ENCODE measurements at places on chromosomes 4 and X.

- no peak for DNase-seq
Measured at GRCh38 chr4:186765673-186766546, 42.3 kb upstream of the FAT1 start.

- DNase-seq = no peak
Measured at GRCh38 chr4:158869001-158869400, 100.2 kb downstream of the FNIP2 start.

DNA sequence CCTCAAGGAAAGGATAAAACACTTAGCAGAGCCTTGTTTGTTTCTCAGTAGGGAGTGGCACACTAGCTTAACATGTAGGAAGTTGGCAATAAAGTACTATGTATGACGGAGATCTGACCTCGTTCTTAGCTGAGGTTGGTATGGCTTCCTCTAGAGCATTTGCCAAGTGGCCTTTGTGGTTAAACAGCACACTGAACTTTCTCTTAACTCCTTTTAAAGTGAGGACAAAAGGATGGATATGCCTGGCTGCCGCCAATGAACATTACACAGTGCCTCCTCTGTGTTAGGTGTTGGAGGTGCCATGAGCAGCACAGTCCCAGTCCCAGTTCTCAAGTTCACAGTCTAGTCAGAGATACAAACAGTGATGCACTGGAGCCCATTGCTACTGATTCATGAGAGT is 54.4 kb downstream of the VGLL1 start:
- no peak for DNase-seq

GRCh38 chrX:132184871-132185270 is 34.4 kb downstream of the RAP2C start:
- DNase-seq = no peak

DNA sequence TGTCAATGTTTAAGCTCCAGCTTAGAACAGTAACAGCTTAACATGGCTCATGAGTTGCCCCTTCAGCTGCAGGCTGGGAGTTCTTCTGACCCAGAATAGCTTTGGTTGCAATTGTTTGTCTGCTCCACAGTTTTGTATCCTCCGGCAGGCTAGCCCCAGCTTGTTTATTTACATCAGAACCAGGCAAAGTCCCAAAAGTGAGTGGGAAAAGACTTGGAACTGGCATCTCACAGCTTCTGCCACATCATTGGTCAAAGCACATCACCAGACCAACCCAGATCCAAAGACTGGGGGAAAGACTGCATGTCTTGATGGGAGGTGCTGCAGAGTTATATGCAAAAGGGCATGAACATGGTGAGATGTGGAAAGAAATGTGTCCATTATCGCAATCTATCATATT is 231.2 kb upstream of the CPEB2 start:
- DNase-seq = no peak
